ENCODE measurements at places on chromosomes 2 and 18.

- DNase-seq = no peak
Measured at GRCh38 chr2:135056790-135057189, 4.7 kb downstream of the RAB3GAP1 start.

DNA sequence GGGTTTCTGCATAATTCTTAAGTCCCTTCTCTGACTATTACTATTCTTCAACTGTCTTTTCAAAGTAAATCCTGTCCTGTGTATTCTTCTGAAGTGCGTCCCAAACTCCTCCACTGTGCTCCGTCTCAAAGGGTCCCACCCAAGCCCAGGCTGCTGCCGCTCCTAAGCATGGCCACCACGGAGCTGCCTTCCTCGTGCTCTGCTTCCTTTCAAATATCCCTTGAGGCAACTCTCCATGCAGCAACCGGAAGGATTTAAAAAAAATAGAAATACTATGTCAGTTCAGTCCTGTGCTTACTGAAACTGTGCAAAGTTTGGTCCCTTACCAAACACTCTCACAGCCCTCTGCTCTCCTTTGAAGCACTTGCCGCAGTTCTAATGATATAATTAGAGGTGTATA lies 116.1 kb downstream of the NOL10 start:
- no peak for DNase-seq

DNA sequence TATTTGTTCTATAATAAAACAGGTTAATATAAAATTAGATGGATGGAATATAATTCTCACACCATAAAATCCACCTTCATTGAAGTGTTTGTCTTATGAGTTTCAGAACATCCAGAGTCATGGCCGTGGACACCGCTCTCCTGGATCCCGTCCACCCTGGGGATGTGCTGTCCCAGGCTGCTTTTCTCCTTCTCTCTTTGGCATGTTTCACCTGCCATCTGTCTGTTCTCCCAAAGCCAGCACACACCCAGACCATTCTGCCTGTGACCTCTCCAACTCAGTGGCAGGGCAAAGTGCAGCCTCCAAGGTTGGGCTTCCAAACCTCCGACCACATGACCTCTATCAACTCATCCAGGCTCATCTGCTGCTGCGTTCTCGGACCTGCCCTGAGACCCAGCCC lies 104.7 kb downstream of the MYT1L start:
- DNase-seq = no peak

DNA sequence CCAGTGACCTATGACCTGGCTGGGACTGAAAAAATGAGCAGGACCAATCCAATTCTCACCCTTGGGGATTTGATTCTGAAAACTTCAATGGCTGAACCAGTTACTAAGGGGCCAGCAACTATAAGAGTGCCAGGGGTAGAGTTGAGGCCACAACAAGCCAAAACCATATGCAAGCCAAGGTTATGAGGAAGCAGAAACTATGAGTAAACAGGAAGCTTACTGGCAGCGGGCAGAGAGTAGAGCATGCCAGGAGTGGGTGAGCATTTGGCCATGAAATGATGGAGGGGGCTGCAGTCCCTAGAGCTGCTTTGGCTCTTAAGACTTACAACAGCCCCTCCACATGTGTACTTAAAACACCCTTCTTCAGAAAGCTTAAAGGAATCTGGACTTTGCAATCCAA lies 82.4 kb downstream of the RBMS1 start:
- DNase-seq = no peak

- no peak for DNase-seq
Measured at GRCh38 chr2:40048506-40048905, 269.4 kb upstream of the THUMPD2 start.

DNA sequence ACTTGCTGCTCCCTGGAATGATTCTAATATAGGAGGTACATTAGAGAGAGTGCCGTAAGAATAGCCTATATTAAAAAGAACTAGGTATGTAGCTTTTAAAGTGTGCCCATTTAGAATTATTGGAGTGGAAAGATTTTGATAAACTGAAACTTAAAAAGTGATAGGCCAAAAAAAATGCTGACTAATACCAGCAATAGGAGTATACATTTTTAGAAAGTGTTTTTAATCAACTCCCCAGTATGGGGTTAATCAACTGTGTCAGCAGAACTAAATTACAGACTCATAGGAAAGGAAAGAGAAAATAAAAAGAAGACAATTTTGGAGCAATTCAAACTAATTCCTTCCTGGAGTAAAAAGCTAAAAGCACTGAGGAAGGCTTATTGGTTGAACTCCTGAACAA lies 13.3 kb upstream of the MEIS1 start:
- DNase-seq = no peak

- DNase-seq = no peak
Measured at GRCh38 chr2:183028108-183028507, 10.1 kb downstream of the NCKAP1 start.

GRCh38 chr2:135709992-135710391 lies 31.7 kb upstream of the UBXN4 start:
- peak; percentile 67 for DNase-seq

DNA sequence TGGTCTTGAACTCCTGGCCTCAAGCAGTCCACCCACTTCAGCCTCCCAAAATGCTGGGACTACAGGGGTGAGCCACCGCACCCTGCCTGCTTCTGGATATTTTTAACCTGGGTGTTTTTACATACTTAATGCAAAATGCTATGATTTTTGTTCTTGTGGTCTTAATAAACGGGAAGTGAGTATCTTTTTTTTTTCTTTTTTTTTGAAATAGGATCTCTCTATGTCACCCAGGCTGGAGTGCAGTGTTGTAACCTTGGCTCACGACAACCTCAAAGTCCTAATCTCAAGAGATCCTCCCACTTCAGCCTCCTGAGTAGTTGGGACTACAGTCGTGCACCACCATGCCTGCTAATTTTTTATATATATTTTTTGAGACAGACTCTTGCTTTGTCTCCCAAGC lies 19.2 kb upstream of the ASXL2 start:
- no peak for DNase-seq

DNA sequence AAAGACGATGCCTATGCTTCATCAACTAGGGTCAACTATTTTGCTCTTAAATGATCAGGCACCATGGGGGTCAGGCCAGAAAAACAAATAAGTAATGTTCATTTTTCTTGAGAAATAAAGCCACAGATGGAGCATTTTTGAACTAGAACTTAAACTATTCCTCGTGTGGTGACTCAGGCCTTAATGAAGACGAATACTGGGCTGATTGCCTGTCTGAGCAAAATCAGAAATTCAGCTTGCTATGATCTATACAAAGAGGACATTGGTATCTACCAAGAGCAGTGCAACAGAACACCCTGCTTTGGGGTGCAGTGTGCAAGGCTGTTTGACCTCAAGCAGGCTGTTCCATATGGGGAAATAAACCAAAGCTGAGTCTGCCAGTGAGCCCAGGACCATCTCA lies 176.0 kb downstream of the NRP2 start:
- DNase-seq = no peak

GRCh38 chr2:217222309-217222910 lies 362.5 kb upstream of the TNP1 start:
- no peak for DNase-seq

- DNase-seq = no peak
Measured at GRCh38 chr2:46816846-46817726, 98.5 kb downstream of the MCFD2 start.

- DNase-seq = no peak
Measured at GRCh38 chr2:113232123-113232522, 46.6 kb downstream of the PAX8 start.

DNA sequence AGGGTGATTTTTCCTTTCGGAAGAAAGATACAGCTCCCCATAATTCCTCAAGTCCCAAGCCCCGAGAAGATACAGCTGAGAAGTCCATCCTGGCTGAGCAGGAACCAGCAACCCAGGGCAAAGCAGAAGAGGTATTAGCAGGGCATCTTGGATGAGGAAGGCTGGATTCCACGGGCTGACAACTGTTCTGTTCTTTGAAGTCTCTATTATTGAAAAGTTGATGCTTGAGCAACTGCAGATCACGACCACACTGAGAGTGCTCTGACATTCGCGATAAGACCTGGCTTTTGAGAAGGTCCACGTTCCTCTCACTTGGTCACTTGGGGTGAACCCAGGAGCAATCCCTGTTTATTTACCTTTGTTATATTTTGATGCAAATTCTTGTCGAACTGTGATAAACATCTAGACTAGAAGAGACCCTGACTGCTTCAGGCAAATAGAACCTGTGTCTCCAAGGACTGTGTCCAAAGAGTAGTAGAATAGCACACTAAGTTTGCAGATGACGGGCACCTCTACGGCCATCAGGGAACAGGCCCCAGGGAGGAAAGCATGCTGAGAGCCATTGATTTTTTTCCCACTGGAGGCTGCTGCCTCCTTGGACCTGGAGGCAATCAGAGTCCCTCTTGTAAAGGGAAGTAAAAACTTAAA lies 133.1 kb downstream of the ARL4C start:
- DNase-seq = no peak

GRCh38 chr2:42052702-42053481 lies 5.1 kb downstream of the PKDCC start:
- no peak for DNase-seq

- DNase-seq = no peak
Measured at GRCh38 chr18:2531751-2532150, 39.6 kb downstream of the METTL4 start.

DNA sequence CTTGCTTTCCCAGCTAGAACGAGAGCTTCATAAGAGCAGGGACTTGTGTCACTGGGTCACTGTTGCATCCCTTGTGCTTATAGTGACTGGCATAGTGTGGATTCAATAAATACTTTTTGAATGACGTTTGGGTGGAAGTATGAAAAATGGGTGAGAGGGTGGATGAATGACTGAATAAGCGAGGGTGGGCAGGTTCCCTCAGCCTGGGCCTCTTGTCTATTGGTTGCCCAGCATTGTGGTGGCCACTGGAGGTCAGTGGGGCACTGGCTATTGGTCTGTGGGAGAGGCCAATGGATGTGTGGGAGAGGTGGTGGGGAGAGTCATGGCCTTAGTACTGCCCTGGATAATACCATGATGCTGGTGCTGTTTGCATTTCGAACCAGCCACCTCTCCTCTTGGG lies 93.8 kb upstream of the SKOR2 start:
- no peak for DNase-seq

DNA sequence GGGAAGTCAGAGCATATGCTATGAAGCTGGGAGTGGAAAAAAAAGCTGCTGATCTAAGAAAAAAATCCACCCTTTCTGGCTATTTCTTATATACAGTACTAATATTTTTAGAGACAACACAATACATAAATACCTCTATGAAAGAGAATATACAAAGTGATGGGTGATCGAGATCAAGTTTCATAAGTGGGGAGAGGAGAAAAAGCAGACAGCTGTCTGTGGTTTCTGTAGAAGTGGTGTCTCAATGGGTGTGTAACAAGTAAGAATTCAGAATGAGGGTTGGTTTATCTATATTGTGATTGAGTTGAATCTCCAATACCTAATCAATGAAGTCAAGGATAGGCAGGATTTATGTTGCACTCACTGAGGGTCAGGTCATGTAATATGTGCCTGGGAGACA lies 191.0 kb downstream of the HNMT start:
- DNase-seq = no peak

GRCh38 chr18:63970809-63971205 lies 926 bp downstream of the SERPINB8 start:
- DNase-seq = no peak

GRCh38 chr18:13541621-13542519 lies 184.5 kb downstream of the FAM210A start:
- DNase-seq = no peak

GRCh38 chr2:145692971-145693478 lies 1173.1 kb upstream of the ZEB2 start:
- no peak for DNase-seq

- no peak for DNase-seq
Measured at GRCh38 chr2:181063696-181064095, 83.3 kb downstream of the UBE2E3 start.

- DNase-seq = no peak
Measured at GRCh38 chr2:64963719-64964118, 25.5 kb upstream of the SLC1A4 start.

DNA sequence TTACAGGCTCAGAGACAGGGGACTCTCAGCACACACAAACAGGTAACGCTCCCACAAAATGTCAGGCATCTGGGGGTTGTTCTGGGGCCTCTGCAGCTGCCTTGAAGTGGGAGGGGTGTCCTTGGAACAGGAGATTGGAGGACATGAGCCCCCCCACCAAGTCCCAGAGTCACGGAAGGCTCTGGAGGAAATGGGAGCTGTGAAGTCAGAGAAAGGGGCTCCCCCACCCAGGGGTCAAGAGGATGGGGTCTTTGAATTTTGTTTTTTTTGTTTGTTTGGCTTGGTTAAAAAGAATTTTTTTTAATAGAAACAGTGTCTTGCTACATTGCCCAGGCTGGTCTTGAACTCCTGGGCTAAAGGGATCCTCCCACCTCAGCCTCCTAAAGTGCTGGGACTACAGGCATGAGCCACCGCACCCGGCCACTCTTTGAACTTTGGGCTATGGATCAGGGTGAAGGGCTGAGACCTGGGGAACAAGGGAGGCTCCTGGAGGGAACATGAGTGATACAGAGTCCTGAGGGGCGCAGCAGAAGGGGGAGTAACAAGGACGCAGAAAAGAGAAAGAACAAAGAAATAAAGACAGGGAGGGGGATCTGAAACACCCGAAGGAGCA lies 46.8 kb downstream of the TNS1 start:
- no peak for DNase-seq

DNA sequence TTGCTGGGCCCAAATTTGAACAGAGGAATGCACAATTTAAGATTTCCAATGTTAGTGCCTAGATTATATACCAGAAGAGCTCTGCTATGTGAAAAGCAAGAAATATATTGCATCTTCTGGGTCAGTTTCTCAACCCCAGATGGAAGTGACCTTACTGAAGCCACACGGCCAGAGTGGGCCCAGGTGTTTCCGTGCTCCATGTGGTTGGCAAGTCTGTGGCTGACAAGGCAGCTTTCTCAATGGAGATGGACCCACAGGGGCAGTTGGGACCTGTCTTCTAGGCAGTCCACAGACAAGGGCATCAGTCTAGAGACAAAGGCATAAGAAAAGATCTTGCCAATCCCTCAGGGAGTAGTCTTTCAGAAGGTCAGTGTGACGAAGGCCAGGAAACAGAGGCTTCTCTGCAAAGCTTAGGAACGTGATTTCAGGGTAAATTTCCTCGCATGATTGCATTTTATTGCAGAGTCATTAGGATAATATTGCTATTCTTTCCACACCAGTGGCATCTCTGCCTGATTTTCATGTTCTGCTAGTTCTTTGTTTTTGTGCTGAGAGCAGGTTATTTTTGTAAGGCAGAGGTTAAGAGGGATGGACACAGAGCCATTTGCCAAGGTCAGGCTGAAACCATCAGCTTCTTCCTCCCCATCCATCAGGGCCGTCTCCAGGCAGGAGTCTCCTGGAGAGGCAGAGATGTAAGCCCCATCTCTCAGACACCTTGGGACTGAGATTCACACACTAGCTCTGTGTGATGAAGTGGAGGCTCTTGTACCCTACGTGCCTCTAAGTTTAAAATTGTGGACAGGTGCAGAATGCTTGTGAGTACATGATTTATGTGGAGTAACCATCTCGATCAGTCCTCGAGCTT lies 202.1 kb downstream of the ANKRD30B start:
- DNase-seq = no peak

- no peak for DNase-seq
Measured at GRCh38 chr2:16252891-16253290, 312.5 kb downstream of the MYCN start.

GRCh38 chr2:163347982-163348856 lies 387.6 kb downstream of the FIGN start:
- DNase-seq = no peak
